ENCODE measurements at places on chromosomes 11 and 22.

- no peak for DNase-seq
These were observed 601.6 kb downstream of the BRD1 start for GRCh38 chr22:49226096-49226495.

DNA sequence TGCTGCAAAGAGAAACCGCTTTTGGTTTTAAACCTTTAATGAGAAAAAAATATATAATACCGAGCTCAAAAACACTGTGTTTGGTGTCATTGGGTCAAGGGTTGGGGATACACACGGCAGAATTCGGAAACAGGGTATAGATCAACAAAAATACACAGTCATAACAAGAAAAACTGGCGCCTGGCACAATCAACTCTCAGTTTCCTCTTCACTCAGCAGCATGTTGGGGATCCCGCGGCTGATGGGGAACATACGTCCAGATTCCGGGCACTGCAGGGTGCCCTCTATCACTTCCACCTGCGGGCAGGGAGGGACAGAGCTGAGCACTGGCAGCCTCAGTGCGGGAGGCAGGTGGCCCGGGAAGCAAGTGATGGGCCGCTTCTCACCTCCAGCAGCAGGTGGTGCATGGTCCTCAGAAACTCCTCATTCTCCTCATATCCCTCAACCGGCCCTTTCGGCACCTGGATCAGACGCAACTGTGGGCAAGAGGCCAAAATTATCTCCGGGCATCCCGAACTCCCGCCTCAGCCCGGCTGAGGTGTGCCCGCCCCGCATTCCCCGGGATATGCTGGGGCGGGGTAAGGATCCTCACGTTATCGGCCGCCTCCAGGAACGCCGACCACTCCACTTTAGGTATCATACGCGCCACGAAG lies 561 bp downstream of the TRMT112 start:
- no peak for DNase-seq

DNA sequence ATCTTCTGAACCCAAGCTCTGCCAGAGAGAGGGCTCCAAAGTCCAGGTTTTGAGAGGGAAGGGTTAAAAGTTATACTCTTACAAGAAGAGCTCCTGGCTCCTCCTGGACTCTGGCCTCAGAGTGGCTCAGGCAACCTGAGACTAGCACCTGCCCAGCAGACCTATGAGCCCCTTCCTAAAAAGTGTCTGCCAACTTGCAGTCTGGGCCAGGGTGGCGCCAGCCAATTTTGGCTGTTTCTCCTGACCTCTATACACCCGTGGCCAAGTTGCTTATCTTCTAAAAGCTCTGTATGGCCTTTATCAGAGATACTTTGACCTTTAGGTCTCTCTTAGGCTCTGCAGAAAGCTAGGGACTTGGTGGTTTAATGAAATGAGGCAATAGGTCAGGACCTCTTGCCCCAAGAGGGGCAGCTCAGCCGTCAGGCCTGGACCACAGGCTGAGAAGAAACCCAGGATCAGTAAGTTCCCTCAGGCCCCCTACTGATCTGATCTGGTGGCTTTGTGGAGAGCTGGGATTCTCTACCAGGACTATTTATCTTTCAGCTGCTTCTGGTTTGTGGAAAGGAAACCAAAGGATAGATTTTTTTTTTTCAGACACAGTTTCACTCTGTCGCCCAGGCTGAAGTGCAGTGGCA lies 10.3 kb upstream of the UCP3 start:
- DNase-seq = no peak

DNA sequence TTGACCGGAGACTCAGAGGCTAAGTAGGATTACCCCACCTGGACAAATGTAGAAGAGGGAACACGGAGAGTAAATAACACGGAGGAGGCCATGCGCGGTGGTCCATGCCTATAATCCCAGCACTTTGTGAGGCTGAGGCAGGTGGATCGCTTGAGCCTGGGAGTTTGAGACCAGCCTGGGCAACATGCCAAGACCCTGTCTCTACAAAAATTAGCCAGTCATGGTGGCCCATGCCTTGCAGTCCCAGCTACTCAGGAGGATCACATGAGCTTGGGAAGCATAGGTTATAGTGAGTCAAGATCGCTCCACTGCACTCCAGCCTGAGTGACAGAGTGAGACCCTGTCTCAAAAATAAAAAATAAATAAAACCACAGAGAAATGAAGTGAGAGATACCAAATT lies 53.9 kb downstream of the AMOTL1 start:
- DNase-seq = no peak

DNA sequence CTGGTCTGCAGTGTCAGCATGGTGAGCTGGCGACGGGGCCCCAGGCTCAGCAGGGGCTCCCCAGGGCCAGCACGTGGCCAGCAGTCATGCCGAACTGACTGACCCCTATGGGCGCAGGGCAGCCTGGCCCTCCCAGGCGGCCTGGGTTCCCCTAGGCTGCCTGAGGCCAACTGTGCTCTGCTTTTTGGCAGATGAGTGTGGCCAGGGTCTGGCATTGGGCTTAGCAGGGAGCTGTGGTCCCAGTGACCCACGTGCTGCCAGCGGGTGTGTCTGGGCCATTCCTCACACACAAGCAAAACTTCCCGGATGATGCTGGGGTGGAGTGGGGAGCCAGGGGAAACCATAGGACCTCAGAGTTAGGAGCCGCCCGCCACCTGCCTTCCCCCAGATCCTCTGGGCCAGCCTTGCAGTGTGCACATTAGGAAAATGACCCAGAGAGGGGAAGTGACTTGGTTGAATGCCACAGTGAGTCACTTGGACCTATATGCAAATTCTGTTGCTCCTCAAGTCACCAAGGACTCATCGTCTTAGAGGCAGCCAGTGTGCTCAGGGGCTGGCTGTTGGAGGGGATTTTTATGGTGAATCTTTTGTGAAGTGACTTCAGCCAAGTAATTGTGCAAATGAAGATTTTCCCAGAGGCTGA lies 6.5 kb downstream of the ADORA2A start:
- DNase-seq = no peak
